Nucleus accumbens (tissue), 56 donors: ENCODE measurements at places on chromosomes 2 and 18.

DNA sequence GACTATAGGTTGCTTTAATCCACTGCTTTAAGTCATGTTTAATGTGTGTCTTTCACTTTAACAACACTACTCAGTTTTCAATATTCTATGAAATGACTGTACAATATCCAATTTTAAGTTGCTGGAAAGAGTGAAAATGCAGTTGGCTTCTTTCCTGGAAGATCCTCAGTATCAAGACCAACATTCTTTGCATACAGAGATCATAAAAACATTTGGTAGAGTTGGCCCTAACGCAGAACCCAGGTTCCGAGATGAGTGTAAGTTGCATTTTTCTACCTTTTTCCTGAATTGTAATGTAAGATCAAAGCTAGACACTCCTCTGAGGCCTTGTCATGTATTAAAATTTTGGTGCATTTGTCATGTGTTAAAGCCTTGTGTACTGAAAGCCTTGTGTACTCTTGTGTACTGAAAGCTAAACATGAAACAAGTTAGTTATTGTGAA lies 42.9 kb upstream of the TNFRSF11A start:
- DNase-seq = no peak

DNA sequence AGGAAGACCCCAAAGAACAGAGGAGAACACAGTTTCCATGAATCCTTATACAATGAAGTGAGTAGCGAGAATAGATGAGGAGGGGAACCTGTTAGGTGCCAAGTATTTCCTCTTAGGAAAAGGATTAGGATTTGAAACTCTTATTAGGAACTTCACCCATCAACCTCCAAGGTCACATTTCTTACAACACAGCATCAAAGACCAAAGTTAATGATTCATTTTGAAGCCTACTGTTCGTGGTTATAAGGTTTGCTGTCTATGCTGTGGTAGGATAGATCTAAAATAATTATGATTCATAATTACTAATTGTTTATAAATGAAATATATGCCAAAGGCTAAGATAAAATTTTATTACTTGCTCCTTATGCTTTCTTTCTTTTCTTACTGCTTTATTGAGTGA lies 6.1 kb downstream of the CFAP221 start:
- no peak for DNase-seq

DNA sequence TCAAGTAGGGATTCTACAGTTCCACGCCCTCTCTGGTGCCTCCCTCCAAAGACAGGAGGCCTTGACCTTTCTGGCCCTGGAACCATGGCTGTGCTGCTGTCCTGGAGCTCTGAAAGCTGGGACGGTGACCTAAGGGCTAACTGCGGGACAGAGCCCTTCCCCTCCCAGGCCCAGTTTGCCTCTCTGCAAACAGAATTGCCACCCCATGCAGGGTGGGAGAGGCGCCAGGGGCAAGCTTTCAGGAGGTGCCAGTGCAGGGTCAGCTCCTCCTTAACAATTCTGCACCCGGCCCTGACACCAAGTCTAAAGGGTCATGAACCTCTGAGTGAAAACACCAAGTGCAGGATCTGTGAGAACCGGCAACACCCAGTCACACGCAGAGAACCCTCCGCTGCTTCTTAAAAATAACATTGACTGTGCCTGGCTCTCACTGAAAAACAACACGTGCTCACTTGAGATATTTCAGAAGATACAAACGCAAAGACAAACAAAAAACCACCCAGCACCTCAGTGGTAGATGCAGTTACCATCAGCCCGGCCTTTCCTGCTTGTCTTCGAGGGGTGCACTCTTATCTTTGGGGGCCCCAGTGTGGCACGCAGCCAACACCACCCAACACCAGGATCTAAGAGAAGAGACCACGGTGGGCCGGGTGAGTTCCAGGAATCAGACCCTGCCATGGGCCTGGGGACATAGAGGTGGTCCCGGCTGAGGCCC lies 1.1 kb upstream of the SNED1 start:
- DNase-seq = no peak

GRCh38 chr2:237694415-237695194 lies 67.2 kb downstream of the LRRFIP1 start:
- DNase-seq = no peak

DNA sequence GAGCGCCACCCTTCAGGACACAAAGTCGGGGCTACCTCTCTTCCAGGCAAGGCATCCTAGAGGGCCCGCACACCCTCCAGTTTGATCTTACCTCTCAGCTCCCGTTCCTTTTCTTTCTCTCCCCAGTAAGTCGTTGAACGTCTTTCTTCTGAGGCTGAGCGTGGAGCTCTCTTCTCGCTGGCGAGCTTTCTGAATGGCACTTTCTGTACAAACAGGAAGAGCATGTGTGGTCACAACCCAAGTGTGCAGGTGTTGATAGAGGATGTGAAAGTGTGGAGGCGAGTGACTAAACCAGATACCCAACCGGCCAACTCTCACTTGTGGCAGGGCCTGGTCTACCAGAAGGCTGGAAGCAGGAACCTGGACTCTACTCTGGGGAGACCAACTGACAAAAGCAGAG lies at the start of gene AFF3:
Gene AFF3, minus strand, starts transcription at position 198 of the 400 bp plus-strand sequence. CDS start 38,136 bp downstream, outside the sequence.
- DNase-seq = no peak

DNA sequence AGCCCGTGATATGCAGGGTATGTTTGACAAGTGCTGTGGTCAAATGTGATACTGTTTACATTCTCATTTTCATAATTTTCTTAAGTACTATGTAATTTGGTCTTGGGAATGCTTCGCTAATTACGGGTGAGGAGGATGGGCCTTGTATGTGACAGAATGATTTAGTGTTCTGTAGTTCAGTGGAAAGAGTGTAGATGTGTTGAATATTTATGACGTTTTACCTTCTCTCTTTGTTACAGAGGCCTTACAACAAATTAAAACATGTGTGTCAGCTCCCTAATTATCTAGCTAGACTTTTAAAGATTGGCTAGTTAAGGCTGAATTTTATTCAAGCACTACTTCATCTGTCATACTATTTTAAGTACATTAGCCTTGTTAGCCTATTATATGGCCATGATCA lies 10.6 kb upstream of the CHRNA1 start:
- no peak for DNase-seq

DNA sequence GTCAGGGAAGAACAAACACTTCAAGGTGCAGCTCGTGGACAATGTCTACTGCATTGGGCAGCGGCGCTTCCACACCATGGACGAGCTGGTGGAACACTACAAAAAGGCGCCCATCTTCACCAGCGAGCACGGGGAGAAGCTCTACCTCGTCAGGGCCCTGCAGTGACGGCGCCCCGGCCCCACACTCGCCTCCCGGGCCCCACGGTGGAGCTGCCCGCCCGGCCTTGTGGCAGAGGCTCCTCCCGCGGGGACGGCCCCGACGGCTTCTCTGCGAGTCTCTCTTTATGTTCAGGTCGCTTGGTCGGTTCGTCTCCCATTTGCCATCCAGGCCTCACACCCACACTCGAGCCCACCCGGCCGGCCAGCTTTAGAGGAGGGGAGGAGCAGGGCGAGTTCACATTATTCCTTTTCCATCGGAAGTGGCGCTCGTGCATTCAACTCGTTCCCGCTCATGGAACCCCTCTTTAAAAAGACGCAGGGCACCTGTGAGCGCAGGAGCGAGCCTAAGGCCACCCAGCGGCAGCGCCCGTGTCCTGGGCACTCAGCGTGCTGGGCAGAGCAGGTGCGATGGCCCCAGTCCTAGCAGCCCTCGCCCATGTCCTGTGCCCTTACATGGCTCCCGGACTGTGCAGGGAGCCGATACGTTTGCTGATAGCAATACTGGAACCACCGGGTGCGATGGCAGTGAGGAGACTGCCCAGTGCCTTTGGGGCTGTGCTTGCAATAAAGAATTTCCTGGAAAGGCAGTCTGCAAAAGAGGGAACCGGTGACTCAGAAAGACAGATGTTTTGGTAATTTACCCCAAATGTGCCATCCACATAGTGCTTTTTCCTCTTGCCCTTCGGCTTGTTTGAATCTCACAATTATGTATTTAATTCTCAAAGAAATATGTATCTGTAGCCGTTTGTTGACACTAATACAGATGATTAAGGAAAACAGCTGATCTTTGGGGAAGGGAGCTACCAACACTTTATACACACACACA lies 148.6 kb downstream of the NCK2 start:
- no peak for DNase-seq

DNA sequence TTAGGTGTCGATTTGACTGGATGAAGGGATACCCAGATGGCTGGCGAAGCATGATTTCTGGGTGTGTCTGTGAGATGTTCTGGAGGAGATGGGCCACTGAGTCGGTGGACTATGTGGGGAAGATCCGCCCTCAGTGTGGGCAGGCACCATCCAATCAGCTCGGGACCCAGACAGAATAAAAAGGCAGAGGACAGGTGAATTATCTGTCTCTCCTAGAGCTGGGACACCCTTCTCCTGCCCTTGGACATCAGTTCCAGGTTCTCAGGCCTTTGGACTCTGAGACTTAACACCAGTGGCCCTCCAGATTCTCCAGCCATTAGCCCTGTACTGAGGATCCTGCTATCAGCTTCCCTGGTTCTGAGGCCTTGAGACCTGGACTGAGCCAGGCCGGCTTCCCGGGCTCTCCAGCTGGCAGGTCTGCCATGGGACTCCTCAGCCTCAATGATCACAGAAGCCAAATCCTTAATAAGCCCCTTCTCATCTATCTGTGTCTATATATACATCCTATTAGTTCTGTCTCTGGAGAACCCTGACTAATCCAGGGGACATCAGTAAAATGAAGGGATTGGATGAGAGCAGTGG lies 11.7 kb downstream of the PROC start:
- DNase-seq = no peak

DNA sequence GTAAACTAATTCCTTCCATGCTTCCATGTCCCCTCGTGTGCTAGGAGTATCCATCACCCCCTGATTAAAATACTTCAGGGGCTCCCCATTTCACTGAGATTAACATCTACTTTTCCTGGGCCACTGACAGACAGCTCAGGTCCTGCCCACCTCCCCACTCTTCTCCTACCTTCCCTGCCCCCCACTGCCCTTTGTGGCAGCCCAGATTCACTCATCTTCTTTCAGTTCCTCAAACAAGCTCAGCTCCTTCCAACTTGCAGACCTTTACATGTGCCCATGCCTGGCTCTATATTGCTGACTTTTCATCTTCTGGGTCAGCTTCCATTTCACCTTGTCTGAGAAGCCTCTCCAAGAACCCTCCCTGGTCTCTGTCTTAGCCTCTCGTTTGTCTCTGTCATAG lies 12.0 kb downstream of the RUFY4 start:
- DNase-seq = no peak

GRCh38 chr2:80141007-80141726 lies 163.4 kb downstream of the LRRTM1 start:
- DNase-seq = no peak

GRCh38 chr2:233981574-233982420 lies 64.6 kb downstream of the TRPM8 start:
- no peak for DNase-seq
